ENCODE measurements at places on chromosomes 4 and X.
A peak's percentile ranks its signal among the peaks of the same experiment; 100 is the strongest.

- peak; percentile 68 for DNase-seq
Measured at GRCh38 chr4:42608551-42608950, 48.4 kb downstream of the ATP8A1 start.

DNA sequence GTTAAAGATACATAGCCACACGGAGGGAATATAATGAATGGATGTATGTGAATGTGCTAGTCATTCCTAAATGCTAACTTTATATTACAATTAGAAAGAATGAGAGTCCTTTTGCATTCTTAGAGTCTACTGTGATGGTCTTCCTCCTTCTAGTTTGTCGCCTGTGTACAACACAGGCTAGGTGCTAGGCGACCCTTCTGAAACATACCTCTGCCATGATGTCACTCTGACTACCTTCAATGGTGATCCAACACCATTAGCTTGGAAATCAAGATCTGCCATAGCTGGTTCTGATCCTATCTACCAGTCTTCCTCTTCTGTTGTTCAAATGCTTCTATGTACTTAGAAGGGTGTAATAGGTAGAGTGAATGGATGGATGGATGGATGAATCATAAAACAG is 151.2 kb downstream of the MGST2 start:
- peak; percentile 27 for DNase-seq

DNA sequence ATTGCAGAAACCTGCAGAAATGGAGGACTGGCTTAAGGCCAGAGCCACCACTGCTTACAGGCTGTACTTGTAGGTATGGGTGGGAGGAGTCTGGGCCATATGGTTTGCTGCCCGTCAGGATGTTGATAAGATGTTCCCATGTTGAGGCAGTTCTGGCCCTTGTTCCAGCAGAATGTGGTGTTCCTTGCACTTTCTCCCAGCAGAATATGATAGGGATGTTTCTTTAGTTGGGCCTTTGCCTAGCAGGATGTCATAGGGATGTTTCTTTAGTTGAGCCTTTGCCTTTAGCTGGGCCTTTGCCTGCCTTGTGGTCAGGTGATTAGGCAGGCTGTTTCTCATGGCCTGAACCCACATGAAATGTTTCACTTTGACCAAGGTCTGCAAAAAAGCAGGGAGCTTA is 139.1 kb upstream of the PAQR3 start:
- DNase-seq, result no peak

GRCh38 chrX:107153005-107153404 is 34.4 kb upstream of the RBM41 start:
- DNase-seq, result no peak

DNA sequence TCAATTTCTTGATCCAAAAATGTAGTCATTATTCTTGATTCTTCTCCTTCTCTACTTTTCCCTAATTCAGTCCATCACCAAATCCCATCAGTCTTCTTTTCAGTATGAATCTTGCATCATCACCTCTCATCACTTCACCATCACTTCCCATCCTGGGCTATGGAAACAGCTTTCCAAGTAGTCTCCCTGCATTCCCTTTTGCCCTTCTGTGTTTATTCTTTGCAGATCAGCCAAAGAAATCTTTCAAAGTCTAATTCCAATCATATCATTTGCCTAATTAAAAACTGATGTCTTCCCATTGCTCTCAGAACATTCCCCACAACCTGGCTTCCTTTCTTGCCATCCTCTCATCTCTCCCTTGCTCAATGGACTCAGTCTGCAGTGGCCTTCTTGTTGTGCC is 201.7 kb upstream of the ADAMTS3 start:
- no peak for DNase-seq

- DNase-seq, result no peak
Measured at GRCh38 chr4:102578819-102579218, 77.7 kb downstream of the NFKB1 start.

DNA sequence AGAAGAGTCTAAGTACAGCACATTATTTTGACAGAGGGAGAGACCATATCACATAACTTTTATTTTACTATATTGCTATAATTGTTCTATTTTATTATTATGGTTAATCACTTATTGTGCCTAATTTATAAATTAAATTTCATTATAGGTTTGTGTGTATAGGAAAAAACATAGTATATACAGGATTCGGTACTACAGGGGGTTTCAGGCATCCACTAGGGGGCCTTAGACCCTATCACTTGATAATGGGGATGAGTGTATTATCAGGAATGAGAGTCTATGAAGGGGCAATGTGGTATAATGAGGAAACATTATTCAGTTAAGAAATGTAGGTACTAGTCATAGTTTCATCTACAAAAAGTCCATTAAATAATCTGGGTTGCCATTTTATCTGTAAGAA is 833.1 kb downstream of the C4orf33 start:
- peak; percentile 1 for DNase-seq

DNA sequence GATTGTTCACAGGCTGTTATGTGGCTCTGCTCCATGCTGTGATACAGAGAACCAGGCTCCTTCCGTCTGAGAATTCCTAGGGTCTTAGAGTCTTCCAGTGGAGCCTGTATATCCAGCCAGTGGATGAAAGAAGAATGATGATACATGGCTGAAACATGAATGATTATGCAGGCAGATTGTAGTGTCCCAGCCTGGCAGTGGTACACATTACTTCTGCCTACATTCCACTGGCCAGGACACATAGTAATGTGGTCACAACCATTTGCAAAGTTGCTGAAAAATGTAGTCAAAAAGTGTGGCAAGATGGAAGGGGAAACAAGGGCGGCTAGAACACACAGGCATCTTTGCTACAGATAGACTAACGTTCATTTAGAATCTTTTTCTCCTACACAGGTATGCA is 4.5 kb upstream of the GBA3 start:
- DNase-seq, result peak; percentile 15

GRCh38 chr4:106039796-106040195 is 144.5 kb downstream of the NPNT start:
- DNase-seq, result no peak

GRCh38 chrX:46576458-46576857 is 2.9 kb downstream of the CHST7 start:
- DNase-seq, result no peak

DNA sequence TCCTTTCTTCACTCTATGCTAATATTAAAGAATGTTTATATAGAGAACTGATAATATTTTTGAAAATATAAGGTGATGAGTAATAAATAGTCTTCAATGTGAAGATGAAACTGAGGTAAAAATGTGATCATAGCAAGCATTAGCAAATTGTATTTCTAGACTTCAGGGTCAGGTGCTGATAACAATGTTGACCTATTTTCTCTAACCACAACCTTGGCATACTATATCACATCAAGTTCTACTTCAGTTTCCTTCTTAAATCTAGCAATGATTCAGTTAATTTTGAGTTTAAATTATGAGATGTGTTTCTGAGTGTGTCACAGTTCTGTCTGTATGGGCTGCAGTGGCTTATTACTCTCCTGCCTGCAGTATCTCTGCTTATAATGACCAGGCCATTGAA is 209.4 kb downstream of the RAPGEF2 start:
- no peak for DNase-seq

- DNase-seq, result no peak
Measured at GRCh38 chr4:74751247-74751646, 43.1 kb downstream of the BTC start.

GRCh38 chr4:106287353-106287969 is 28.5 kb downstream of the TBCK start:
- peak; percentile 87 for DNase-seq

DNA sequence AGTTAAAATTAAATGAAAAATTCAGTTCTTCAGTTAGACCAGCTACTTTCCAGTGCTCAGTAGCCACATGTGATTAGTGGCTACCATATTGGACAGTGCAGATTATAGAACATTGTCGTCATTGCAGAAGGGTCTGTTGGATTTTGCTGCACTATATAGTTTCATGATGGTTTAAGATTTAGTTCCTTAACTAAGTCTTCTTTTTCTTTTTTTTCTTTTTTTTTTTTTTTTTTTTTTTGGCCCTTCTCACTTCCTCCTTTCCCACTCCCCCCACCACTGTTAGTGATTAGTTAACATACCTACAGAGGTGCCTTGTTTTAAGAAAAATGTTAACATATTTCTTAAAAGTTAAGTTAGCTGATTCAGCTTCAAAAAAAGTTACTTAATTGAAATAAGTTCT is 9.0 kb downstream of the RAB9A start:
- no peak for DNase-seq

GRCh38 chrX:109890300-109890699 is 112.6 kb upstream of the TMEM164 start:
- DNase-seq, result no peak

GRCh38 chr4:70903291-70903603 is 1.1 kb downstream of the MOB1B start:
- DNase-seq, result no peak

DNA sequence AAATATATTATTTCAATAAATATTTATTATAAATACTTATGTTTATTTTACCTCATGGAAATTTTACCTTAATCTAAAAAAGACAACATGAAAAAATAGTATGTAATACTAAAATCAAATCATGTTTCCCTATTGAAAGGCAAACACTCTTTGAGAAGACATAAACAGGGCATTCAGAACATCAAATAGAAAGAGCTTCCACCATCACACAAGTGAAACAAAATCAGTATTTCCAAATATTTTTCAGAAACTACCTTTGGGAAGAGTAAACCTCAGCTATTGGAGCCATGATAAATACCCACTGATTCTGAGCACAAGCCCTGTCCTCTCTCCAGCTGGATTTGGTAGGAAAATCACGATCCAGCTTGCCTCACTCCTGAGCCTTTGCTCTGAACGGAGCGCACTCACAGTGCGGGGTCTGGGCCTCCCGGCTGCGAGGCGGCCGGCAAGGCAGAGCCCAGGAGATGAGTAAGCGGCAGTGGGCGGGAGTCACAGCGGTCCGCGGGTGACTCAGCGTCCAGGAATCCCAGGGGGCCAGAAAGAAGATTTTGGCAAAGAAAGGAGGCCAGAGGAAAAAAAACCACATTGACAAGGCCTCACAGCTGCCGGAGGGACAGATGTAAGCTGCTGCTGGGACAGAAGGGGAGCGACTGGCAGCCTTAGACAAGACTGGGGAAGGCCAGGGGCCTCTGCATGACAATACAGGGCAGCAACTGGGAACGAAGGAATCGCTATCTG is 14.7 kb upstream of the ANXA5 start:
- DNase-seq, result peak; percentile 98

Data from HT1080 (cell line).